Colonic mucosa (tissue), 4 donors: ENCODE measurements at places on chromosomes 6 and 20.

DNA sequence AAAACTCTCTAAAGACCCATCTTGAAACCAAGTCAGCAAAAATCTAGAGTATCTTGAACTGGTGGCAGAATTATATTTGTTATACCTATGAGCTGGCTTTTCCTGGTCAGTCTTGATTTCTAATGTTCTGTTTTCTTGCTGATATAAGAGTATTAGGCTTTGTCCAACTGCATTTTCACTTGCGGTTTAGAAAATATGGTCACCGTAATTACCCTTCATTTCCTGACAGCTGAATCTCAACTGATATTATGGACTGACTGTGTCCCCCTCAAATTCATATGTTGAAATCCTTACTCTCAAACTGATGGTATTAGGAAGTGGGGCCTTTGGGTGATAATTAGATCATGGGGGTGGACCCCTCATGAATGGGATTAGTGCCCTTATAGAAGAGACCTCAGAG is 72.1 kb downstream of the TXLNB start:
- no peaks in the 10 kb centered on the region for H3K36me3 ChIP-seq
- no peak overlapping the region for H3K4me3 ChIP-seq
- DNase-seq = no peak
- peaks cover 2% of the 10 kb centered on the region for H3K4me1 ChIP-seq

- DNase-seq = peak; percentile 87
- H3K4me3 ChIP-seq = peak overlapping the region; percentile 43
- H3K4me1 ChIP-seq = peaks cover 8% of the 10 kb centered on the region
- peak overlapping the region; percentile 79 for H3K27ac ChIP-seq
- H3K36me3 ChIP-seq = peaks cover 3% of the 10 kb centered on the region
Observed at GRCh38 chr6:12289365-12289919, 719 bp upstream of the EDN1 start.

DNA sequence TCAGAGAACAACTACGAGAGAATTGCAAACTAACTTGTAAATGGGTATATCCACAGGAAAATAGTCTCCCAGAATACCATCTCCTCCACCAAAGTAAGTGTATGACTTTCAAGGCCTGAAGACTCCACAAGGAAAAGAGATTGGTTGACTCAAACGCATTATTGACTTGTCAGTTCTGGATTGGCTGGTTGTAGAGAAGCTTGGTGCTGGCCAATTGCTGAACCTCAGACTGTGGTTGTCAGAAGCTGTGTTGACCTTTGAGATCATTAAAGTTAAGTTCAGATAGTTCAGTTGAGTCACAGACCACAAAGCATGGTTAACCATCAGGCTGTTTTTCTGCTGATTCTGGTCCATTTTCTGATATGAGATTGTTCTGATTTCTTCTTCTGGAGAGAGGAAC is 388.3 kb downstream of the BMP2 start:
- H3K36me3 ChIP-seq = no peaks in the 10 kb centered on the region
- H3K27ac ChIP-seq = no peak overlapping the region
- H3K27me3 ChIP-seq = no peaks in the 10 kb centered on the region

DNA sequence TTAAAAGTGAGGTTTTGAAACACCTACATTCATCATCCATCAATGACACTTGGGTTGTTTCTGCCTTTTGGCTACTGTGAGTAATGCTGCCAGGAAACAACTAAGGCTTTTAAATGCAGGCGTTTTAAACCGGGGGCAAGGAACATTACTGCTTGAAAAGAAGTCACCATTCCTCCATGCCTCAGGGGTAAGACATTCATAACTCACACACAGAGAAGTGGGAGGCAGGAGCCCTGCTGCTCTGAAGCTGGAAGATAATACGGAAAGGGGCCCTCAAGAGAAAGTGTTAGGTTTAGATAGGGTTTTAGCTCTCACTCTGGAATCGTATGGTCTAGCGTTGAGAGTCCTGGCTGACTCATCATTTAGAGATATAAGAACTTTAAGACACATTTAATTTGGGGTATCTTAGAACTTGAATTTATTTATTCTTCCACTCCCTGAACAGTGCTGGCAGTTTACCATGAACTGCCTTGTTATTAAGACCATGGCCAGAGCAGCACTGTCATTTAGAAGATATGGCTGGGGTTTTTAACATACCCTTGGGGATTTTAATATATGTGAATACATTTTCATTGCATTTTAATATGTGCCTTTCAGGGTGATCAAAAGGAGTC is 1.8 kb downstream of the TUBB1 start:
- no peak overlapping the region for H3K27ac ChIP-seq
- H3K36me3 ChIP-seq = no peaks in the 10 kb centered on the region
- no peak for DNase-seq

- H3K27me3 ChIP-seq = no peaks in the 10 kb centered on the region
- no peak overlapping the region for H3K4me3 ChIP-seq
- H3K27ac ChIP-seq = no peak overlapping the region
- H3K4me1 ChIP-seq = no peaks in the 10 kb centered on the region
- no peak for DNase-seq
Observed at GRCh38 chr6:33128318-33128717, 52.5 kb downstream of the HLA-DPB1 start.

GRCh38 chr20:19495905-19496703 is 262.0 kb upstream of the RIN2 start:
- H3K4me1 ChIP-seq = no peaks in the 10 kb centered on the region
- H3K4me3 ChIP-seq = no peak overlapping the region
- no peak for DNase-seq
- no peaks in the 10 kb centered on the region for H3K36me3 ChIP-seq
- H3K27me3 ChIP-seq = no peaks in the 10 kb centered on the region
